GM12864 (cell line): ENCODE measurements at places on chromosomes 7 and 10.

DNA sequence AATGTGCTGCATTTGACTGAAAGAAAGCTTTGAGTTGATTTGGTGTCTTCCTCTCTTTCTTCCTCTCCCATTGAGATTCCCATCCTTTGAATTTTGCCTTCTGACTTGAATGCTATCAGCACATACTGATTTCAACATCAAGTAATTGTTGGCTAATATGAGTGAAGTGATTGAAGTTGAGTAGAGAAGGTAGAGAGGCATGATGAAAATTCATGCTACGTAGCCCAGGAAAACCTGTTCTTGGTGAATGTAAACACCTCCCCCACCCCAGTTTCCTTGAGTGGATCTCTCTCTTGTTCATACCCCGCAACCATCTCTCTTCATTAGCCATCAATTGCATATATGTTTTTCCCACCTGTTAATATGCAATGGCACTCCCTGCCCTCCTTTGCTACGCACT, 193.3 kb downstream of the FRMD4A start:
- no peak for DNase-seq

DNA sequence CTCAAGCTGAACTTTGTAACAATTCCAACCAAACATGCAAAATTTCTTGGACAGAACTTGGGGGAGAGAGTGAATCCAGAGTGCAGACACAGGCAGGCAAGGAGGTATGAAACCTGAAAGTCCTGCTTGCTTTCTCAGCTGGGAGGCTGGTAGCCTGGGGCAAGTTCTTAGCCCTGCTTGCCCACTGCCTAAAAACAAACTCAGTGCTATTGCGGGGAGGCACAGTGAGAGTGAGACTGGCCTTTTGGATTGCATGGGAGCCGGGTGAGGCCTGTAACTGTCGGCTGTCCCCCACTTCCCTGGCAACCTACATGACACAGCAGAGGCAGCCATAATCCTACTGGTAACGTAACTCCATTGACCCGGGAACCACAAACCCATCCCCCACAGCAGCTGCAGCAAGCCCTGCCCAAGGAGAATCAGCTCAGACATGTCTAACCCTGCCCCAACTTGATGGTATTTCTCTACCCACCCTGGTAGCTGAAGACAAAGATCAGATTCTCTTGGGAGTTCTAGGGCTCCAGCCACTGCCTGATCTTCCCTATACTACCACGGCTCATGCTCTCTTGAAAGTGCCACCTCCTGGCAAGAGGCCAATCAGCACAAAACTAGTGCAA, 663.6 kb downstream of the GRM8 start:
- DNase-seq, result no peak

GRCh38 chr10:91627344-91628102, 5.3 kb downstream of the PPP1R3C start:
- no peak for DNase-seq

DNA sequence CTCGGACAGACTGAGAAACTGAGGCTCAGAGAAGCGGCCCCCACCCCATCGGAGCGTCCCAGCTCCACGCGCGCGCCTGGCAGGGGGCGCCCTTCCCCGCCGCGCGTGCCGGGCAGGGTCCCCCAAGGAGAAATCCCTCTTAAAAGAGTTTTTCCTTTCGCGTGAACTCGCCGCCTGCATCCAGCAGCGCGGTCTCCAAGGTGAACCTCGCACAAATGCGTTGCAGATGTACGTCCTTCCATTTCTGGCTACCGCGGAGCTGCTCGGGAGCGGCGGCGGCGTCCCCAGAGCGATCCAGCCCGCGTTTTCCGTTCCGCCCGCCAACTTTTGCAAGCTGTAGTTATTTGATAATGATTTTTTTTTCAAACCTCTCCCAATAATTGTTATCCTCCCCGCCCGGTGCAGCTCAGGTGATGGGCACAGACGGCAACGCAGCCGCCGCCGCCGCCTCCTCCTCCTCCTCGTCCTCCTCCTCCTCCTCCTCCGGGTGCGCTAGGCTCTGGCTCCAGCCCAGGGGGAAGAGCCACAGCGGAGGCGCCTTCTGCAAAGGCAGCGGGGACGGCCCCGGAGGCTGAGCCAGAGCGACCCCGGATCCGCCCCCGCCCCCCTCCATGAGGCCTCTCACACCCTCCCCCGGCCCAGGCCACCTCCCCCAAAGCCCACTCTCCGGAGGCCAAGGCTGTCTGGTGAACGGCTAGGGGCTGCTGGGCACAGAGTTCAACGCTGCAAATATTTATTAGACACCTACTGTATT, 74.0 kb upstream of the CUX1 start:
- DNase-seq, result no peak

DNA sequence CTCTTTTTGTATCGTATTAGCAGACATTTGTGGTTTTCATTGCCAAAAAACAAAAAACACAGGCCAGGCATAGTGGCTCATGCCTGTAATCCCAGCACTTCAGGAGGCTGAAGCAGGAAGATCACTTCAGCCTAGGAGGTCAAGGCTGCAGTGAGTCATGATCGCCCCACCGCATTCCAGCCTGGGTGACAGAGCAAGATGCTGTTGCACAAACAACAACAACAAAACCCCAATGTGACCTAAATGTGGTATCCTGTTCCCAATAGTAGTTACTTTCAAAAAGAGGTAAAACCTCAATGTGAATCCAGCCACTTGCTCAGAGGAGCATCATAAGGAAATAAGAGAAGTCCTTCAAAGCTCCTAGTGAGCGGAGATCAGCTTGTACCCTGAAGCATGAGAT, 45.8 kb upstream of the SKAP2 start:
- DNase-seq, result no peak

GRCh38 chr10:104127411-104127810, 5.4 kb downstream of the SFR1 start:
- DNase-seq, result no peak

GRCh38 chr10:79430325-79430905, 15.0 kb downstream of the ZCCHC24 start:
- no peak for DNase-seq

- DNase-seq, result no peak
These were observed 145.0 kb upstream of the ZMIZ1 start for GRCh38 chr10:78923647-78924318.

DNA sequence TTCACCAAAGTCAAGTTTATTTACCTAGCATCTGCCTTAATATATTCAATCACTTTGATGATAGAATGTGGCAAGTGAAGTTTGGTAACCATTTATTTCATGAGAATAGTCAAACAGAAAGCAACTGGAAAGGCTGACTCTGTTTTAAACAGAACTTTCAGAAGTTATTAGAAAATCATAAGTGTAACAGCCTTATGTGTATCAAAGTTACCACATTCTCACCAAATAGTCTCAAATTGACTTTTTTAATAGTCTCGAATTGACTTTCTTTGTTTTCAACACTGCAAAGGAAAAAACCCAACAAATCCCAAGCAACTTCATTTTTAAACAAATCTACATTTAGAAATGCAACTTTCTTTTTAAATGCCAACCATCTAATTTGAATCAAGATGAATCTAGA, 29.5 kb downstream of the NAMPT start:
- no peak for DNase-seq

DNA sequence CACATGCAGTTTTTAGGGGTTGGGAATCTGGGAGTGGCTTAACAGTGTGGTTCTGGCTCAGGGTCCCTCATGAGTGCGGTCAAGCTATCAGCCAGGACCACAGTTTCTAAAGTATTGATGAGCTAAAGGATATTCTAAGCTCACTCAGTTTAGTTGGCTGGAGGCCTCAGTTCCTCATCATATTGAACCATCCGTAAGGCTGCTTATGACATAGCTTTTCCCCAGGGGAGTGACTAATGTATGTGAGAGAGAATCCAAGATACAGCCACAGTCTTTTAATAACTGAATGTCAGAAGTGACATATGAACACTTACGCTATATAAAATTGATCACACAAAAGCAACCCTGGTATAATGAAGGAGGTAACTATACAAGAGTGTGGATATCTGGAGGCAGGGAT, 245.3 kb downstream of the POLR1F start:
- no peak for DNase-seq

- no peak for DNase-seq
These were observed 566.9 kb downstream of the PTPRN2 start for GRCh38 chr7:158020706-158021095.

DNA sequence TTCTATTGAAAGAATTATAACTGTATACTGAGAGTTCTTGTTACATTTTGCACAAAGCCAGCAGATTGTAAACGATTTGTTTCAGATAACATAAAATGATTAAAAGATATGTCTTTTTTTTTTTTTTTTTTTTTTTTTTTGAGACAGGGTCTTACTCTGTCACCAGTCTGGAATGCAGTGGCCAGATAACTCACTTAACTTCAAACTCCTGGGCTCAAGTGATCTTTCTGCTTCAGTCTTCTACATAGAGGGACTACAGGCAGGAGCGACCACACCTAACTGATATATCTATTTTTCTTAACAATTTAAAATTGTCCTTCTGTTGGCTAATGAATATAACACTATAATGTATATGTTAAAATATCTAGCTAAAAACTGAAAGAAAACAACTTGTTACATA, 317.3 kb upstream of the CACNA2D1 start:
- no peak for DNase-seq

DNA sequence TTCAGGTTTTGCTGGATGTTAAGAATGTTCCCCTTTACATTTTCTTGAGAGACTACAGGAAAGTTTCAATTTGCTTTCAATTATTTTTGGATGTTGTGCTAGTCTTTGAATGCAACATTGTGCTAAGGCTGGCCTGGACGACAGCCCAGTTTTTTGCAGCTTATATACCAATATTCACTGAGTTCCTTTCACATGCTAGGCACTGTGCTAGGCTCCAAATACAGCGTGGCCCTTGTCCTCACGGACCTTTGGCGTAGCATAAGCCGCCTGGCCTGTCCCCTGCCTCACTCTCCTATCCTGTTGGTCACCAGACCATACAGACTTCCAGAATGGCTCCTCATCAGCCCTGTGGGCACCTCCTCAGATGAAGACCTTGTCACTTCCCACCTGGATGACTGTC, 19.5 kb upstream of the HSPA12A start:
- DNase-seq, result no peak

GRCh38 chr7:105493196-105493922, 28.7 kb downstream of the PUS7 start:
- DNase-seq, result no peak

- no peak for DNase-seq
These were observed 113.0 kb downstream of the ARID5B start for GRCh38 chr10:62014510-62014909.

- no peak for DNase-seq
These were observed 21.7 kb upstream of the MNX1 start for GRCh38 chr7:157032128-157032527.

DNA sequence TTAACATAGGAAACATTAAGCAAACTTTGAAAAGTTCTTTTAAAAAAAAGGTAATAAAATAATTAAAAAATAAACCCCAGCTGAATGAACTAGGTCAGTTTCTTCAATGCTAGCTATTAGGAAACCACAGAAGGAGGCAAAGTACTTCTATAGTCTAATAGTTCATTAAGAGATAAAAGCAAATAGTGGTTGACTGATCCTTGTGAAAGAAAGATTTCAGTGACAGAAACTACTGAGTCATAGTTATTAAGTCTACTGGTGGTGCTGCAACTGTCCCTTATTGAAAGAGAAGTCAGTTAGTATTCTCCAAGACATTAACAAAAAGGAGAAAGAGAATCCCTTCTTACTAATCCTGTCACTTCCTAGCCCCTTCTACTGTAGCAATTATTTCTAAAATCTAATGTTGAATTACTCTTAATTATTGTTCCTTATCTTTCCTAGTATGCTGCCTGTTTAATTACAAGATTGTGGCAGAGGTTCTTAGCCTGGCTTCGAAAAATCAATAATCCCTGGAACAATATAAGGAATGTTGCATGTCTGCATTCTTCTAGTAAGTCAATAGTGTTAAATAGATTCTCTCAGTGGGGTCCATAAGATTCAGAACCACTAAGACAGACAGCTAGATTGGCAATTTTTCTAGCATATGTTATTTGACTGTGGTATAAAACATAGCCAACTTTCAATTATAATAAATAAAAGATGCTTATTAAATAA, 18.2 kb downstream of the TCTN3 start:
- DNase-seq, result no peak
